ENCODE measurements at places on chromosomes 12 and 14.
A peak's percentile ranks its signal among the peaks of the same experiment; 100 is the strongest.

- no peak for DNase-seq
Measured at GRCh38 chr14:49581209-49582112, 4.7 kb downstream of the RPS29 start.

DNA sequence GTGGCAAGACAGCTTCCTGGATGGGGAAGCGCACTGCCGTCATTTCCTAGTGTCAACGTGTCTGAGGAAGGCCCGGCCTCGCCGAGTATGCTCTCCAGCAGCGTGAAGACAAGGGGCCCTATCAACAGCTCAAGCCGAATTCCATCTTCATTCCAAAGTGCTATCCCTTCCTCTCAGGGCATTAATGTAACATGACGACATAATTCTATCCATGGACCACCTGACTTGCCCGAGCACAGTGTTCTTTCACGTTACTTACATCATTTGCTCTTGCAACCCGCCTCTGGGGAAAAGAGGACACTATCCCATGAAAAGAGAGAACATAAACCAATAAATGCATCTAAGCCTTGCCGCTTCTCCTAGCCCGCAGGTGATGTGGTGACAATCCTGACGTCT is 22.9 kb downstream of the CCDC92 start:
- no peak for DNase-seq

DNA sequence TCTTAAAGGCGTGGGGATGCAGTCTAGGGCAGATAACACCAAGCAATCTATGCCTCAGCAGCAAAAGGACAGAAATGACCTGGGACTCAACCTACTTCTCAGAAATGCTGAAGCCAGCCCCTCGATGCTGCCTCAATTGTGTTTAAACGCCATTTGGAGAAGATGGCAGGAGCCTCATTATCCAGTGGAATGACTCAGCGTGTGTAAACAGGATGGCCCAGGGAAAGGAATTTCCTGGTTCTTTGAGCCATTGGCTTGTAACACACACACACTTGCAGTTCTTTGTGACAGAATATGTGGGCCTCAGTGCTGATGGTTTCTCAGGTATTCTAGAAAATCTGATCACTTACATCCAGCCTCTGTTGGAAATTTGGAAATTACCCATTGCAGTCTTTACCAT is 154.3 kb downstream of the NTF3 start:
- no peak for DNase-seq

DNA sequence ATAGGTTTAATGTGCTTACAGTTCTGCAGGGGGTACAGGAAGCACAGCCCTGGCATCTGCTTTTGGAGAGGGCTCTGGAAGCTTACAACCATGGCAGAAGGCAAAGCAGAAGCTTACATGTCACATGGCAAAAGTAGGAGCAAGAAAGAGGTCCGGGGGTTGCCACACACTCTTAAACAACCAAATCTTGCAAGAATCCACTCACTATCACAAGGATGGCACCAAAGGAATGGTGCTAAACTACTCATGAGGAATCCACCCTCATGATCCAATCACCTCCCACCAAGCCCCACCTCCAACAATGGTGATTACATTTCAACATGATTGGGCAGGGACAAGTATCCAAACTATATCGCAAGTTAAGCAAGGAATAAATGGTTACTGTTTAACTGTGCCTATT is 255.8 kb upstream of the AVPR1A start:
- DNase-seq, result no peak

DNA sequence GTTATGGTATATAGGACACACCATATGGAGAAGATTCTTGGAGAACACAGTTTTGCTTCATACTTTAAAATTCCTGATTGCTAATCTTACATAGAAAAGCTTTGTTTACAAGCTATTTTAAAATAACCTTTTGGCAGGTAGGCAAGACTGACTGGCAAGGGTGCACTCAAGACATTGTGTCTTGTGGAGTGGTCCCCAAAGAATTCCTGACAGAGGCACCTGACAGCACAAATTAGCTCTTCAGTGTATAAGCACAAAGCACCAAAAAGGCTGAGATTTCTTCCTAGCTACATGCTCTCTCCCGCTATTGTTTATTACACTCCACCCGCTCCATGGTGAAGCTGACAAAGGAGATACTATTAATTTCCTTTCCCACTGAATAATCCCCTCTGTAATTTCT is 139.4 kb downstream of the MON2 start:
- no peak for DNase-seq

DNA sequence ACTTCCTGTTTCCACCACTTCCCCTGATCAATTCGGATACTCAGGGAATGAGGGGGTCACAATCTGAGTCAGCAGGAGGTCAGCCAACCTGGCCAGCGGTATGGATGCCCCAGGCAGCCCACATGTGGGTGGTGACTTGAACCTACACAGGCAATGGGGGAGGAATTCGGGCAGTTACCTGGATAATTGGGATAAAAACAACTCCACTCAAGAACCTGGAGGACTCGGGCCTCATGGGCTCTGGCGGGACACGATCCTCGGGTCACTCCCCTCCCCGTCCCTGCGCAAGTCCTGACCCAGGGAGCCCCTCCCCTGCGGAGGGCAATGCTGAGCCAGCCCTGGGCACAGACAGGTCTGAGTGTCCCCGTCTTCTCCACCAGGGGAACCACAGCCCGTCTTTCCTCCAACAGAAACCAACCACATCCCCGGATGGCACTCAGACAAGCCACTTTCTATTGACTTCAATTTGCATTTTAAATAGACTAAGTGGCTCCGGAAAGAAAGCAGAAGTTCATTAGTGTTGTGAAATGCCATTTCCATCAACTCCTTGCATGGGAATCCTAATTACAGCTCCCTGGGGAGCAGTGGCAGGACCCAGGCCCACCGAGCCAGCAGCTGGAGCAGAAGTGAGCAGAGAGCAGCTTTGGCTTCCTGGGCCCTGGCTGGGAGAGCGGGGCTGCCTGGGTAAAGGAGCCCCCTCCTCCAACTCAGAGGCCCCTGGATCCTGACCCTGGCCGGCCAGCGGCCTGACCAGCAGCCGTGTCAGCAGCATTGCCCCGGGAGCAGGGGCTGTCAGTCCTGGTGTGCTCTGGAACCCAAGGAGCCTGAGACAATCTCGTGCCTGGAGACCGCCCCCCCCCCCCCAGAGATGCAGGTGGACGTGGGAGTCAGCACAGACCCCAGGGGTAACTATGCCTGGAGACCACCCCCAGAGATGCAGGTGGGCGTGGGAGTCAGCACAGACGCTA is 374.1 kb downstream of the ADGRD1 start:
- DNase-seq, result no peak

GRCh38 chr12:44317651-44318126 is 481.8 kb downstream of the TMEM117 start:
- no peak for DNase-seq

GRCh38 chr12:110766311-110767154 is 23.8 kb upstream of the PPP1CC start:
- no peak for DNase-seq

DNA sequence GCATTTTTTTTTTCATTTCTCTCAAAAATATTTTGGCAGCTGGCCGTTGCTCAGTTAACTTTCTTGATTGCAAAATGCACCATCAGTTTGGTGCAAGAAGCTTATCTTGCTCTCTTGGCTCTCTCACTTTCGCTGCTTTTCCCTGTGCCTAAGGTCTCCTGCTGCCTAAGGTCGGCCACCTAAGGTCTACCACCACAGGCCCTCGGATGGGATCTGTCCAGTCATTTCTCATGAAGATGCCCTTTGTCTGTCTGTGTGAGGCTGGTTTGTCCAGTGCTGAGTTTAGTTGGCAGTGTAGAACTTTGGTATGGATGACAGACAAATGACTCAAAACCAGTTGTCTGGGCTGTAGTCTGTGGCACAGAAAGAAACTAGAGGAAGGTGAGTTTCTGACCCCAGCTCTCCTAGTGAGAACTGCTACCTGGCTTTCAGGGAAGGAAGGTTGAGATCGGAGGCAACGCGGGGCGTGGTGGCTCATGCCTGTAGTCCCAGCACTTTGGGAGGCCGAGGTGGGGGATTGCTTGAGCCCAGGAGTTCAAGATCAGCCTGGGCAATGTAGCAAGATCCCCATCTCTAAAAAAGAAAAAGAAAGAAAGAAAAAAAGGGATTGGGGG is 2.6 kb downstream of the MLXIP start:
- no peak for DNase-seq

- peak; percentile 16 for DNase-seq
Measured at GRCh38 chr12:64039281-64039871, 182.7 kb downstream of the KICS2 start.

DNA sequence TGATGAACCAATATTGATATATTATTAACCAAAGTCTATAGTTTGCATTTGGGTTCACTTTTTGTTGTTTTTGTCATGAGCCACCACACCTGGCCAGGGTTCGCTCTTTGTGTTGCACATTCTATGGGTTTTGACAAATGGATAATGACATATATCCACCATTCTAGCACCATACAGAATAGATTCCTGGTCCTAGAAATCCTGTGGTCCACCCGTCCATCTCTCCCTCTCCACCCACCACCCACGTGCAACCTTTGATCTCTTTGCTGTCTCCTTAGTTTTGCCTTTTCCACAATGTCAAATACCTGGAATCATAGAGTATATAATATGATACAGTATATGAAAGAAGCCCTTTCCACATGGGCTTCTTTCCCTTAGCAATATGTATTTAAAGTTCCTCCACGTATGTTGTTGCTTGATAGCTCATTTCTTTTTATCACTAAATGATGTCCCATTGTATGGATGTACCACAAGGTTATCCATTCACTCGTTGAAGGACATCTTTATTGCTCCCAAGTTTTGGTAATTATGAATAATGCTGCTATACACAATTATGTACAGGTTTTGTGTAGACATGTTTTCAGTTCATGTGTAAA is 7.4 kb downstream of the RPL6 start:
- DNase-seq, result no peak

- no peak for DNase-seq
Measured at GRCh38 chr14:100867631-100868315, 35.7 kb downstream of the RTL1 start.

- no peak for DNase-seq
Measured at GRCh38 chr14:61438497-61438859, 117.1 kb downstream of the PRKCH start.

- DNase-seq, result no peak
Measured at GRCh38 chr14:99554184-99554583, 49.8 kb downstream of the CCDC85C start.

- peak; percentile 6 for DNase-seq
Measured at GRCh38 chr14:74324931-74325361, 22.2 kb upstream of the ABCD4 start.
